Activated T-cell treated with anti-CD3 and anti-CD28 coated beads, Interleukin-2, amount 50 U/mL, for 72 hours (primary cell): ENCODE measurements at places on chromosomes 7 and 10.

- no peak for DNase-seq
These were observed 4.0 kb upstream of the AQP1 start for GRCh38 chr7:30907527-30908267.

- DNase-seq: no peak
These were observed 69.8 kb downstream of the ADD3 start for GRCh38 chr10:110077436-110078130.

DNA sequence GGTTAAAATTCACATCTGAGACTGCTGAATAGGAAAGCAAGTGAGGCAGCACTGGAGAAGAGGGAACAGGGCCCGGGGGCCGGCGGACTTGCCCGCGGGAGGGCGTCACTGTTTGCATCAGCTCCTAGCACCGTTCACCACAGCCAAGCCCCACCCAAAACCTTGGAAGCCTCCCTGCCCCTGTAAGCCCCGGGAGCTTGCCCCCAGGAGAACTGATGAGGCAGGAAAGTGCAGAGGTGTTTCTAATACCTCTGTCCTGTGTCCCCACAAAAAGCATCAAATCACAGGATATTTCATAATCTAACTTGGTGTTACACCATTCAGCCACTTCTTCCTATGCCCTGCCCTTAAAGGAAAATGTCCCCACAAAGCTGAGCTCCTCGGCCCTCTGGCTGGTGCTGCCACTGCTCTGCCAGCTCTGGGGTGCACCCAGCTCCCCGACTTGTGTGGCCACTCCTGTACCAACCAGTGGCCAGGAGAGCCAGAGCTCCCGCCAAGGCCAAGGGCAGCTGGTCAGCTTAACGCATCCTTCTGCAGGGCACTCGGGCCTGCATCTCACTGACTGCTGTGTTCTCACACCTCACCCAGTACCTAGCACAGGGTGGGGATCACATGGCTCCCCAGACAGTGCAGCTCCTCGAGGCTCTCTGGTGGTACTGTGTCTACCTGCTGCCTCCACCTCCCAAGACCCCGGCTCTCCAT lies 47.3 kb upstream of the CNPY1 start:
- no peak for DNase-seq

- DNase-seq: no peak
These were observed 66.0 kb downstream of the VPS50 start for GRCh38 chr7:93298206-93298605.

DNA sequence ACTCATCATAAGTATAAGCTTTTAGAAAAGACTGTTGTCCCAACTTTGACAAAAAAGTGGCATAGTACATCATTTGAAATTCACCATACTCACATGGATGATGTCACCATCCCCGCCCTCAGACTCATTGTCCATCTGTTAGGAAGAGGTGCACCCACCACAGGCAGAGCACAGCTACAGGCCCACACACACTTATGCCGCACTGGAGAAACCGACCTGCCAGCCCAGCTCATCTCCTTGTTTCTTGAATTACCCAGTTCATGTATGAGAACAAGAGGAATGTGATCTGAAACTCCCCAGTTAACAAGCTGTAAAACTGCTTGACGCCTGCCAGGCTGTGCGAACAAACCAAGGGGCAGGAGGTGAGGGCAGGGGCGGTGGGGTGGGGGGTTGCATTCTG lies 312.0 kb downstream of the DPP6 start:
- DNase-seq: no peak

GRCh38 chr7:68969571-68969970 lies 628.7 kb upstream of the AUTS2 start:
- no peak for DNase-seq

- no peak for DNase-seq
These were observed 203.2 kb downstream of the ANK3 start for GRCh38 chr10:60186315-60187071.

DNA sequence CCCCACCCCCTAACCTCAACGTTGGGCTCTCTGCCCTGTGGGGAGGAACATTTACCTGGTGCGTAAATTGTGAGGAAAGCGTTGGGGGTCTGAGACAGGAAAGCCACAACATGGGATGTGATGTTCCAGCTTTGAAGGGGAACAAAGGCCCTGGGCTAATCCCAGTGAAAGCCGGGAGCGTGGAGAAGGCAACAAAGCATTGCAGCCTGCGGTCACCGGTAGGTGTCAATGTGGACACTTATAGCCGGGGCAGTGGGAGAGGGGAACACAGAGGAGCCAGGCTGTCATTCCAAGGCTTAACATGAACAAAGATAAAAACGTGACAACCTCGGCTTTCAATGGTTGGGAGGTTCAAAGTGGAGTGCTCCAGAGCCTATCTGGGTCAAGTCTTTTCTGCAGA lies 12.7 kb downstream of the PTF1A start:
- no peak for DNase-seq

GRCh38 chr10:50343702-50344331 lies 92.5 kb upstream of the ASAH2 start:
- DNase-seq: no peak

DNA sequence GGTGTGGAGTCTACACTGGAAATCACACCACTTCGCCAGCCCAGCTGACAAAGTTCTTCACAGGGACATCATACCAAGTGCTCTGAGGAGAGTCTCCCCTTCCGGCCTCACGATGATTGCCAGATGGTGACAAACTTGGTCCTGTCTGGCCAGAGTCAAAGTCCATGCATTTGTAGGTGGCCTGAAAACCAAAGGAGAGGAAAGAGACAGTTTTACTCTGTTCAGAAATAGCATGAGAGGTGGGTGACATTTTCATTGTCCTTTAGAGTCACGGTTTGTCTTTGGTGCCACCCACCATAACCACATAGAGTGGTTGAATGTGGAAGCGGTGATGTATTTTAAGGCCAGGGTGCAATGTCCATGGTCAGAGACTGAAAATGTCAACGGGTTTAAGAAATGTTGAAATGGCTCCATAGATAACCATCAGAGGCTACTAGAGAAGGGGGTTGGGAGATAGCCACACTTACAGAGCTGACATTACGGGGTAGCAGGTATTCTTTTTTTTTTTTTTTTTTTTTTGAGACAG lies 33.0 kb downstream of the BTBD16 start:
- DNase-seq: no peak

DNA sequence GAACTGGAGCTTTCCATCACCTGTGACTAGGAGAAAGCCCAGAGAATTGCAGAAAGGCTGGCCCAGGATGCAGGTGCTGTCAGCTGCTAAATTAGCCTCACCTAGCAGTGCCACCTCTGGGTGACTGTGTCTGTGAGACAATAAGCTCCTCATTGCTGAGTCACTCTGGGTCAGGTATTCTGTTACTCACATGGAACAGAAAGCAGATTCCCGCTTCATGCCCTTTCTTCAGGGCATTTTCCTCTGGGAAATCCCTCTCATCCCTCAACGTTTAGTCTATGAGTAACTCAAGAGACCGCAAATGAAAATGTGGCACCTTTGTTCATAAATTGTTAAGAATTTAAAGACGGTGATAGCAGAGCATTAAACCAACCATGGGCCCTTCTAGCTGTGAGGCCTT lies 184.0 kb downstream of the ADAM12 start:
- DNase-seq: no peak

GRCh38 chr7:35420656-35421055 lies 166.8 kb upstream of the TBX20 start:
- DNase-seq: no peak

GRCh38 chr10:30939643-30940251 lies 91.9 kb downstream of the ZNF438 start:
- no peak for DNase-seq

DNA sequence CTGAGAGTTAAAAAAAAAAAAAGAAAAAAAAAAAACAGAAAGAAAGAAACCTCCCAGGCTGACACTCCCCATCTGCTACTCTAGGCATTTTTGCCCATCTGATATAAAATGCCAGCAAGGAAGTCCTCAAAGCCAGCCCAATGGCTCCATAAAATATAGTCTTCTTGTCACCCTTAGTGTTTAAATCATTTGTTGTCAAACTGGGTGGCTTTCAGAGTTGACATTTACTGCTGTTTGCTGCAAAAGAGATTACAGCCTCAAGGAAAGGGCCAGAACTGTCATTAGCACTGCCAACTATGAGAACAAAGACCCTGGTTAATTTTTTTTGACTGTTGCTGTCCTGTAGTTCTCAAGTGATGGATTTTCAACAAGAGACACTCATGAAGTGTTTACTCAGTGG lies 86.5 kb downstream of the TRIL start:
- no peak for DNase-seq

GRCh38 chr7:207418-208129 lies 15.2 kb downstream of the FAM20C start:
- DNase-seq: no peak

GRCh38 chr7:106216517-106216922 lies 68.3 kb downstream of the NAMPT start:
- DNase-seq: no peak

GRCh38 chr10:13758312-13758711 lies 171.5 kb downstream of the PRPF18 start:
- DNase-seq: no peak

DNA sequence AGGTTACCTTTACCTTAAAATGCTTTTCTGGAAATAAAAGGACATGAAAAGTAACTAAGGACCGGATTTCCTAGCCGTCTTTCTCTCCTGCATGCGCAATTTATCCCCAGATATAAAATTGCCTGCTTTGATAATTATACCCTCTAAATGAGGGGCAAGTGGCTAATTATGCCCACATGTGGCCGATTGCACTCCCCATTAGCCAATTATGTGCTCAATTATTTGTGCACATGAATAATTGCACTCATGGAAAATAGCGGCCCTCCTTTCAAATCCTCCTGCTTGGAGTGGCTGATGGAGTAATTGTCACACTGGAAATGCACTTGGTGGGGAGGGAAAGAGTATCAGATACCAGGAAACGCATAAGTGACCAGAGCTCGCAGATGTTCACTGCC lies 66.4 kb upstream of the ATRNL1 start:
- no peak for DNase-seq

DNA sequence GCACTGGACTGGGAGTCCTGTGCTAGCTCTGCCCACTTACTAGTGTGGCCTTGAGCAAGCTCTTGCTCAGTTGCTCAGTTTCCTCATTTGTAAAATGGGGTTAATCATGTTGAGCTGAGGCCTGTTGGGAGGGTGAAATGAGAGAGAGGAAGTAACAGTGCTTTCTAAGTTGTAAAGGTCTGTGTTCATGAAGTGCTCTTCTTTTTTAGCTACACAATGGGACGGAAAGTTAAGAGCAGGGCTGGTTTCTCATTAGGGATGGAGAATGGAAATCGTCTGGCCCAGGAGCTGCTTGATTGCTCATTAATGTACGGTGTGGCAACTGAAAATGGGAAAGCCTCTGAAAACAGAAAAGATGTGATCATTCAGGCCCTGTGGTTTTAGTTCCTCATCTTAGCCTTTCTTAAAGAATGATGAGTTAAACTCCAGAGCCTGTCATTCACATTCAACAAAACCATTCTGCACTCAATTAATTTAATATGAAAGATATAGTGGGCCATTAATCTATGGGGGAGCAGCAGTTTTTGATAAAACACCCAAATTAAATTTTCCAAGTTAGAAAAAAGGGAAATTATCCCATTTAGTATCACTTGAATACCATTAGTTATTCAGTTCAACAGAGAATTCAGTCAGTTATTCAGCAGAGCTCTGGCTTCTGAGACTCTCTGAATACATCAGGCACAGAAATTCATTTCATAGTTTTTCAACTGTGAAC lies 60.5 kb downstream of the SH2D4B start:
- no peak for DNase-seq

- no peak for DNase-seq
These were observed 164.4 kb downstream of the RGS10 start for GRCh38 chr10:119377958-119378736.

GRCh38 chr7:110633313-110633712 lies 457.6 kb upstream of the LRRN3 start:
- no peak for DNase-seq

DNA sequence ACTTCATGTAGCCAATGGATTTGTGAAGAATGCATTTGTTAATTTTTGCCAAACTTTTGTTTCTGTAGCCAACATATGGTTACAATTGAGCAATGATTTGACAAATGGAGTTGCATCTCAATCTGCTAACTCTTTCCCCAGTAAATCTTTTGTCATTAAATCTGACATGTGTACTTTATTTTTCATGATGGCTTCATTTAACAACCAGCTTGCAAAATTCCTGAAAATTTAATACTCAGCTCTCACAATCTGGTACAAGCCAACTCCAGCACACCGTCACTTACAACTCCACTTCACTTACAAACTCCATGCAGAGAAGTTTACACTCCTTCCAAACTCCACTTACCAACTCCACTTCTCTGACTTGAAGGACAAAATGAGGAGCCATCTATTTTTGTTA lies 26.5 kb upstream of the HIBADH start:
- no peak for DNase-seq

GRCh38 chr10:111558211-111558610 lies 481.4 kb downstream of the ADRA2A start:
- DNase-seq: no peak

GRCh38 chr7:126529254-126529653 lies 723.5 kb downstream of the GRM8 start:
- no peak for DNase-seq

- no peak for DNase-seq
These were observed 6.5 kb upstream of the VWC2 start for GRCh38 chr7:49766966-49767365.

DNA sequence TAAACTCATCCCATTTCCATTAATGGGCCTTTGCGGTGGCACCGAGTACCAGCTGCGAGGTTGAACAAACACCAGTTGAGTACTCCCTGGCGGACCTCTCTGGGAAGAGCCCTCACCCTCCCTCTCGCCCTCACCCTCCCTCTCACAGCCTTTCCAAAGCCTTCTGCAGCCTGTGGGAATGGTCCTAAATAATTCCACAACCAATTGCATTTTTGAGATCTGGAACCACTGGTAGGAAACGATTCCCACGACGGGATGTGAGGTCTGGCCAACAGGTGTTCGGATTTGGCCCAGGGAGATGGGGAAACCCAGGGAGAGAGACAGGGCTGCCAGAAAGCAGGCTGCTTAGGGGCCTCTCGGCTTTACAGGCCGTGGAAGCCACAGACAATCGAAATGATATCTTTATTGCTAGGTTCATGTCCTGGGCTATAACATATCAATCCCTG lies 5.3 kb downstream of the PTF1A start:
- no peak for DNase-seq

- no peak for DNase-seq
These were observed 230.4 kb upstream of the BMPER start for GRCh38 chr7:33674804-33675411.

DNA sequence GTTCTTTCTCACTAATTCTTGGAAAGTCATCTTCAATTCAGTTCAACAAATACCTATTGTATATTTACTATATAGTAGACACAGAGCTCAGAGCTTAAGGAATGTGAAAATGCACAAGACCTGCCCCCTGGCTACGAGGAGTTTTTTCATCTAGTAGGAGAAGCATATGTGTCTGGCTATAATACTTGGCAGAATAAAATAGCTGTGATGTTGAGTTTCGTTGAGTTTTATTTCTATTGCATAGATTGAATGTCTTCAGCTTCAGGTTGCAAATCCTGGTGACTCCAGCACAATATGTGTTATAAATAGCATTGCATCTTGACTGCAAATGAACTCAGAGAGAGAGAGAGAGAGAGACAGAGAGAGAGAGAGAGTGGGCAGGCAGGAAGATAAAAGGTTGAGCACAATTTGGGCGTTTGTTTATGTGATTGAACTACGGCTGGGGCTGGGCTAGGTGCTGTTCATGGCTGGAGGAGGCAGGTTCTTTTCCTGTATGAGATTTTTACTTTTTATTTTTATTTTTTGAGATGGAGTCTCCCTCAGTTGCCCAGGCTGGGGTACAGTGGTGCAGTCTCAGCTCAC lies 229.6 kb downstream of the GALNT17 start:
- DNase-seq: no peak
